ENCODE measurements at places on chromosomes 3 and 15.

- no peak for DNase-seq
Measured at GRCh38 chr15:94185547-94186236, 45.7 kb upstream of the MCTP2 start.

GRCh38 chr15:101560722-101561583 is 71.4 kb upstream of the PCSK6 start:
- no peak for DNase-seq

DNA sequence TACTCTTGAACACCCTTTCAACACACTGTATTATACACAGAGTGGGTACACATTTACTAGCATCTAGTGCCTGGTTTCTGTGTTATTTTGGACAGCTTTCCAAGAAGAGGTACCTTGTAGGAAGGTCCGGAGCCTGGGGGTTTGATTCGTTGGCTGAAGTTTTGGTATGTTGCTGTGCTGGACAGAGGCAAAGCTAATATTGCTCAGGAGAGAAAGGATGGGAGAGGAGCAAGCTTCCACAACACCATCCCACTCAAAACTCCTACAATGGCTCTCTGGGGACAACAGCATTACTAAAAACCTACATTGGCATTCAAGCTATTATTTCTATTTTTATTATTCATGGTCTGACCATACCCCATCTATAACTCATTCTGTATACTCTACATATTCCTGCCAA is 1.1 kb upstream of the LYSMD2 start:
- DNase-seq: no peak

GRCh38 chr15:83436513-83437158 is 10.5 kb upstream of the SH3GL3 start:
- no peak for DNase-seq

DNA sequence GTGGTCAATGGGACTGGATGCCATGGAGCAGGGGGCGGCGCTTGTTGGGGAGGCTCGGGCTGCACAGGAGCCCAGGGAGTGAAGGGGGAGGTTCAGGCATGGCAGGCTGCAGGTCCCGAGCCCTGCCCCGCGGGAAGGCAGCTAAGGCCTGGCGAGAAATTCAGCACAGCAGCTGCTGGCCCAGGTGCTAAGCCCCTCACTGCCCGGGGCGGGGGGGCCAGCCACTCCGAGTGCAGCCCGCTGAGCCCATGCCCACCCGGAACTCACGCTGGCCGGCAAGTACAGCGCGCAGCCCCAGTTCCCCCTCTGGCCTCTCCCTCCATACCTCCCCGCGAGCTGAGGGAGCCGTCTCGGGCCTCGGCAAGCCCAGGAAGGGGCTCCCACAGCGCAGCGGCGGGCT is 11.3 kb downstream of the KLHDC8B start:
- DNase-seq: no peak

GRCh38 chr3:186417791-186418190 is 55.8 kb upstream of the DGKG start:
- DNase-seq: no peak

DNA sequence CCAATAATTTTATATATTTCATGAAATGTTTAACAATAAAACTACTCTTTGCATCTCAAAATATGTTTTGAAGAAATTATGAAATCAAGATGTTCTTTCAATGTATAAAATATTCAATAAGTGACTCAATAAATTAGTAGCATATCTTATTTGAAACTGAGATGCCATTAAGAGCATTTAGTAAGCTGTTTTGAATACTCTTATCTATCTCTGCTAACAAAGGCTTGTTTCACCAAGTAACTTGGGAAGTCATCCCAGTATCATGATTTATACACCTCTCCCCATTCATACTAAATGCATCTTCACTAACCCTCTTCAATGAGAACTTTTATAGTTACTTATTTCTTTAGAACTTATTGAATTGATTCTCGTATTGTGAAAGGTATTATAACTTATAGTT is 43.1 kb downstream of the TNIK start:
- DNase-seq: no peak

- DNase-seq: no peak
Measured at GRCh38 chr3:11240496-11240895, 31.7 kb upstream of the ATG7 start.

GRCh38 chr3:13069495-13069894 is 3.7 kb downstream of the IQSEC1 start:
- DNase-seq: peak; percentile 21

DNA sequence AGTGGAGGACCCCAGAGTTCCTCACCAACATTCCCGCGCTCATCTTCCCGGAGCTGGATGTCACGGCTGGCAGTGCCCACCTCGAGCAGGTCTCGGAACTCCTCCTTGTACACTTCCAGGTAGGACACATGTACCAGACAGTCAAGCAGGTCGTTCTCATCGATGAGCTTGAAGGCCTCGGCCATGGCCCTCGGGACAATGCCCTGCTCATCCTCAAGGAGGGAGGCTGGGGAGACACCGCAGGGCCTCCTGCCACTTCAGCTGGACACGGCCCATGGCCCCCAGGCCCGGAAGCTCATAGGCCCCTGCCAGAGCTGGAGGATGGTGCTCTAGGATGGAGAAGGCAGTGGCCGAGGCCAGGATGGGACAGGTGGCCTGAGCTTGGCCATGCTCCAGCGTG is 5.6 kb downstream of the KIF7 start:
- DNase-seq: no peak

DNA sequence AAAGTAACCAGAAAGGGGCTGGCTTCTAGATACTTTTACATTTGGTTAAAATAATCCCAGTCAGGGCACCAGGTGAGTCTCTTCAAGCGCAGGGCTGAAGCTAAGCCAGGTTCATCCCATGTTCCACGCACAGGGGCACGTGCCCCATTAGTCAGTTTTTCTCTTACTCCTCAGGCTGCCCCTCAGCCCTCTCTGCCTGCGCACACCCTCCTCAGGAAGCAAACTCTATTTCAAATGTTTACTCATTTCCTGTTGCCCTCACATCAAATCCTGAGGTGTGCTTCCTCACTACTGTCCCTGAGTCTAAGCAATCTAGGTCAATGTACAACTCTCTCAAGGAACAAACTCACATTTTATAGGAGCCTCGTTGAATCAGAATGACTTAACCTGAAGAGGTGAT is 48.5 kb downstream of the THBS1 start:
- DNase-seq: peak; percentile 61

- no peak for DNase-seq
Measured at GRCh38 chr3:122660297-122660974, 20.2 kb upstream of the PARP14 start.

- DNase-seq: no peak
Measured at GRCh38 chr3:169455472-169455871, 208.0 kb downstream of the MECOM start.

DNA sequence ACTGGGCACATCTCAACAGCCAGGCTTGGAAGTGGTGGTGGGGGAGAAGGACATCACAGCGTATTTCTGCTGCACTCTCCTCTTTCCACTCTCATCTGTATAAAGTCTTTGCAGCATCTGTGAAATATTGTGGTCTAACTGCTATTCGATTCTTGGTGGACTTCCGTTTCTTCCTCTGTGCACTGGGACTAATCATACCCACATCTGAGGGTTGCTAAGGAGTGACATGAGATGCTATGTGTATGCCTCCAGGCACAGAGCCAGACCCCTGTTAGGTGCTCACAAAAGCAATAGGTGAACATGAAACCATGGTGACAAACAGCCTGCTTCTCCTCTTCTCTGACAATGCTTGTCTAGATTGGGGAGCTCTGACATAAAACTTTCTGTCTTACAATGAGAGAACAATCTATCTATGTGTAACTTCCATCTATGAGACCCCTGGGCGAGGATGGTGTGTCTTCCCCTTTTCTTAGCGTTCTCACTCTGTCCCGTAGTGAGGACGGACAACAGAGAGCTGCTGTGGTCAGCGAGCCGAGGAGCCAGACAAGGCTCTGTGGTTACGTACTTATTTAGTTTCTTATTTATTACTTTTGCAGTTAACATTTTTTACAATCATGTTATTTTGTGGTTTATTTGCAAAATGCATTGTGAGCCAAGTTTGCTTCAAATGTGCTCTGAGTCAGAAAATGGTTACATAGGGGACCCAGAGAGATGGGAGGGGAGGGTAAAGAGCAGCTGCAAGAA is 196.7 kb upstream of the TPRG1 start:
- no peak for DNase-seq

DNA sequence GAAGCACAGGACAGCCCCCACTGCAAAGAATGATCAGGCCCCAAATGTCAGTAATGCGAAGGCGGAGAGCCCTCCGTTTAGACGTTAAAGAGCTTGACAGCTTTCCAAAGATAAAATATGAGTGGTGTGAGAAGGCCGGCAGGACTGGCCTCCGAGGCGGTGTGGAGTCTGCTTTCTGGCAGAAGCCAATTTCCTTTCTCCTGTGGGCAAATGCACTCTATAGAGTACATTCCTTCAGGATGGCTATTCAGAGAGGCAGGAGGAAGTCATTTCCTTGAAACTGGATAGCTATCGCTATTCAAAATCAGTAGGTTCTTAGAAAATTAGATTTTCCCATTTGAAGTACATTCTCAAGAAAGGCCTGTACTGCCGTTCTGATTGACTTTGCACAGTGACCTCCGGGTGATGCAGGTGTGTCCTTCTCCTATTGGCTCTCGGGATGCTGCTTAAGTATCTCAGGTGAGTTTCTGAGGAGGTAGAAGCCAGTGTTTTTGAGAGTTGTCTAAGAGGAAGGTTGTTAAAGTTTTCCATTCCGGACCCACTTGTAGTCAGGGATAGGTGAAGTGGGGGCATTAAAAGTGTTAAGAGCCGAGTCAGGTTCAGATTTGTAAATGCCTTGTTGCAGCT is 72.8 kb upstream of the MYZAP start:
- DNase-seq: no peak

DNA sequence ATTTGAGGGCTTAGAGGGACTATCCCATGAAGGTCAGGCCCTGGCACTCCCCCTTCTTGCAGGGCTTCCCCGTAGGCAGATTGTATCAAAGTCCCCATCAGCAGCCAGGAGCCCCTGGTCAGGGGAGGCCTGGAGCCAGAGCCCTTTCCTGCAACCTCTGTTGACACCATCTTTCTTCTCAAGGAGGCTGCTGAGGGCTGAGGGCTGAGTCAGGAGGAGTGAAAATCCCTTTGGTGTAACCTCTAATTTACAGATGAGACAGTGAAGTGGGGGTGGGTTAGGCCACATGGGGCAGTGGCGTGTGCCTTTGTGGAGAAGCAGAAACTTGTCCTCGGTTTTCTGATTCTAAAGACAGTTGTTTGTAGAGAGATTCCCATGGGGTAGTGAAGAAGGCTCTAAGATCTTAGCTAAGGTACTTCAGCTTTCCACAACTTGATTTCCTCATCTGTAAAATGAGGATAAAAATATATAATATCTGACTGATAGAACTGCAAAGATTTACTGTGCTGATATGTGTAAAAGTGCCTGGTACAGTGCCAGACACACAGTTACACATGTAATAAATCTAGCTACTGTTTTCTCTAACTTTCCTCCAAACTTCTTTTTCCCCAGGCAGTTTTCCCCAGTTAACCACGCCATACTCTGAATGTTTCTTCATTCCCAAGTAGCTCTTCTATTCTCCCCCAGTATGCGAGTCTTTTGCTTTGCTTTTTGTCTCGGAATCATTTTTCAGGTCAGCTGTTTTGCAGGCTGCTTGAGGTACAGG is 249.4 kb upstream of the TPM1 start:
- DNase-seq: no peak

DNA sequence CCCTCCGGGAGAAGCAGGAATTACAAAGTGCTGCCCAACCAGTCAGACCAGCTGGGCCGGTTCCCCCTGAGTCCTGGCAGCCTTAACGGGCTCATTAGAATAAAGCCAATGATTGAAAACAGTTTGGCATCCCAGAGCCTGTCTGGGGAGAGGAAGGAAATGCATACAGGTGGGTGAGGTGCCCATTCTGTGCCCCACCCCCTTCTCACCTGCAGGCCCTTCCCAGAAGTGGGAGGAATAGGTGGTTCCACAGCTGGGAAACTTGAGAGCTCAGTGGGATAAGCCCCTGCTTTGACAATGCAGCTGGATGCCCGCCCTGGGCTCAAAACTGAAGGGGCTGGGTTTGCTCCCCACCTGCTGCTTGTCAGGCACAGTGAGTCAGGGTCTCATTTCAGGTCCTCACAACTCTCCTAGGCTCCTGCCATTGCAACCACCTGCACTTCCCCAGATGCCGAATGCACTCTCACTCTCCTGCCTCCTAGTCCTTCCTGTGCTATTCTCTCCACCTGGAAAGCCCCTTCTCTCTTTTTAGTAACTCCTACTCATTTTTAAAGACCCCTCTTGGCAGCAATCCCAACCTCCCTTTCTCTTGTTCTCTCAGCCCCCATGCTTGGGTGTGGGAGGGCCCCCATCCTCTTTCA is 5.5 kb upstream of the BUB1B start:
- no peak for DNase-seq

DNA sequence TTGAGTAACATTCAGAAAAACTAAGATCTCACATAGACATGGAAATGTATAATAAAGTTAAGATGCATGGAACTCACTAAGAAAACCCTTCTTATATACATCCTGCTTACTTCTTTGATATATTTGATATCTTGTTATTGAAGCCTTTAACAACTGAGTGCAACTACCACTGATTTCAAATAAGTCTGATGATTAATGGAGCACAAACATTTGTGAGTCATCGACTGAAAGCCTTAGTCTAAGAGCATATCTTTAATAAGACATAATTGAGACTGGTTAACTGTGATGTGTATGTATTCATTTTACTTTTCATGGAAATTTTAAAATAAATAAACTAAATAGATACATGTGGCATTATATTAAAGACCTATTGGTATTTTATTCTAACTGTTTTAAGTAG is 740.5 kb downstream of the EPHA3 start:
- no peak for DNase-seq

DNA sequence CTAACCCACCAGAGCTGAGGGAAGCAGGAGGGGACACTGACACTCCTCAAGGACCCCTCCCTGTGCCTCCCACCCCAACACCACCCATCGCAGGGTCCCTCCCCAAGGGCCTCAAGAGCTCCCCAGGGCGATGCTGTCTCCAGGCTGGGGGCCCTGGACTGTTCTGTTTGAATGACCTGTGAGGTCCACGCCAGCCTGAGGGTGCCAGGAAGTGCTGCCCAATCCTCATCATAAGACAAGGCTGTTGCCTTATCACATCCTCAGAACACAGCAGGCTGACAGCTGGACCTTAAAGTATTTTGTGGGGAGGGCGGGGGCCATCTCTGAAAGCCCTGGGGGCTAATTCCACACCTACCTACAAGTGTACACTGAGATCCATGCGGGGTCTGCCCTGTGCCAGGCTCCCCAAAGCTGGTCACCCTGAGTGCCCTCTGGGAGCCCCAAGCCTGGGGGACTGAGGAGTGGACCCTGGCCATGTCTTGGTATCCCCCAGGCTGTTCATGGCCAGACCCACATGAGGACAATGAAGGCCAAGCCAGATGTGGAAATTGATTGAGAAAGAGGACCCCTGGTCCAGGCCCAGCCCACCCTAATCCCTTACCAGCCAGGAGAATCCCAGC is 23.8 kb upstream of the GOLGA6C start:
- DNase-seq: no peak

DNA sequence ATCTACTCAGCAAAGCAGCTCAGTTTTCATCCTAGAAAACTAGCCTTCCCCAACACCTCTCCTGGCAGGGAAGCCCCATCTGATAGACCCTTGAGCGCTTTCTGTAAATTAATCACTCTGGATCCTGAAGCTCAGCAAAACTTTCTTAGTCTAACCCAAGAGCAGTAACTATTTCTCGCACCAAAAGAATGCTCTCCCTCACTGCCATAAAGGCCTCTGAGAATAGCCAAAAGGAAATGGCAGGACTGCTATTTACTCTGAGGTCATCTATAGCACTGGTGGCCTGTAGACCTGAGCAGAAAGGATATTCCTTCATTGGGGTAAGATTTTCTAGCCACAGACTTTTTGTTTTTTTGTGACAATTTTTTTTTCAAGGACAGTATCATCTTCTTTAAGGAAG is 345.8 kb upstream of the ADAMTS9 start:
- DNase-seq: no peak

- DNase-seq: no peak
Measured at GRCh38 chr15:60936186-60936585, 292.9 kb downstream of the RORA start.

Data from stimulated activated CD8-positive, alpha-beta memory T cell treated with anti-CD3 and anti-CD28 coated beads, Interleukin-12 subunit alpha, Interleukin-12 subunit beta, amount 100 ng/mL, for 1 hour (primary cell).